ENCODE measurements at places on chromosomes 1 and 21.

DNA sequence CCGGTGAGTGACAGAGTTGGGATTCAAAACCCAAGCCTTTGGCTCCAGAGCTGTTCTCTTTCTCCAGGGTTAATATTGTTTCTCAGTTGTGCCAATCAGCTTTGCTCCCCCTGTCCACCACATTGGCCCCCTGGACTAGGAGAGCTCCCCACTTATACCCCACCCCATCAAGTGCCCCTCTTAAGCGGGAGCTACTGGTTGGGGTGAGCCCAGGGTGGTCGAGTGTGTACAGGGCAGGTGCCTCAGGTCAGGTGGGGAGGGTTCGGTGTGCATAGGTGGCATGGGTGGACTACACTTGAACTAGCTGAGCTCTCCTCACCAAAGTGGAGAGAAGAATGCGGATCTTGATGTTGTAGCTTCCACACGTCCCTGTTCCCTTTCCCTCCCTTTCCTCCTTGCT, 14.2 kb downstream of the KCNA2 start:
- no peak for DNase-seq

DNA sequence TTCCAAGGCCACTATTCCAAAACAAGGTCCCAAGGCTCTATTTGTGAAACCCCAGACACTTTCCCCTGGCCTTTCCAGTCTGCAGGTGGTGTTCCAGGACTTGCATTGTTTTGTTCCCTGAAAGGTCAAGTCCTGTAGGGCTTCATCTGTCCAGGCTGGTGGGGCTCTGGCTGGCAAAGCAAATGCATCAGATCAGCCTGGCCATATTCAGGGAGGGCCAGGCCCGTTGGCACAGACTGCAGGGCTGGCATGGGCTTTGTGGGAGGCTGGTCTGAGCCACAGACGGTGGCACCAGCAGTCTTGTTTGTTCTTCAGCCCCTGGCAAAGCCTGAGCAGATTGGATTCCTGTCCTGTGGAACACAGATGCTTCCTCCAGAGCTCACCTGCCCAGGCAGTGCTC, 93.0 kb downstream of the SPATA46 start:
- no peak for DNase-seq

DNA sequence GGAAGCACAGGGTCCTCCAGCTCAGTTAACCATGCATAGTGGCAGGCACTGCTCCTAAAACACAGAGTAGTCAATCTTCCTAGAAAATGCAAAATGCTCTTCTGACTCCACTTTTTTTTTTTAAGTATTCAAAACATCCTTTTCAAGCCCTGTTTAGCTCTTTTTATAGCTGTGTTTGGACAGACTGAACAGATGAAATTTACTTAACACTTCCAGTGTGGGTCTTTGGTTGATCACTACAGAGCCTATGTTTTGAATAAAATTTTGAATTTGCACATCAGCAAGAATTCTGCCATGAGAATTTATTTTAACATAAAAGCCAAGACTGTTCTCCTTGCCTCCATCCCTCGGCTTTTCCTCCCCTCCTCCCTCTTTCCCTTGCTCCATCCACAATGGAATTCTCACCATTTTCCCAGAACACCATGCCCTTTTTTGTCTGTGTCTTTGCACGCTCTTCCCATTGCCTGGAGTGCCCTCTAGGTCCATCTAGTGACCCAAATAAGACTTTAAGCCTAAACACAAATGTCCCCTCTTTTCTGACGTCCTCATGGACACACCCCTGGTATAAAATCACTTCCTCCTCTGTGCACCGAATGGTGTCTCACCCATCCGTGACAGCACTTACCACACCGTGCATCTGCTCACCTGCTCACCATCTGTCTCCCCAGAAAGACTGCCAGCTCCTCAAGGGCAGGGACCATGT, 24.0 kb upstream of the CPT2 start:
- DNase-seq: no peak

DNA sequence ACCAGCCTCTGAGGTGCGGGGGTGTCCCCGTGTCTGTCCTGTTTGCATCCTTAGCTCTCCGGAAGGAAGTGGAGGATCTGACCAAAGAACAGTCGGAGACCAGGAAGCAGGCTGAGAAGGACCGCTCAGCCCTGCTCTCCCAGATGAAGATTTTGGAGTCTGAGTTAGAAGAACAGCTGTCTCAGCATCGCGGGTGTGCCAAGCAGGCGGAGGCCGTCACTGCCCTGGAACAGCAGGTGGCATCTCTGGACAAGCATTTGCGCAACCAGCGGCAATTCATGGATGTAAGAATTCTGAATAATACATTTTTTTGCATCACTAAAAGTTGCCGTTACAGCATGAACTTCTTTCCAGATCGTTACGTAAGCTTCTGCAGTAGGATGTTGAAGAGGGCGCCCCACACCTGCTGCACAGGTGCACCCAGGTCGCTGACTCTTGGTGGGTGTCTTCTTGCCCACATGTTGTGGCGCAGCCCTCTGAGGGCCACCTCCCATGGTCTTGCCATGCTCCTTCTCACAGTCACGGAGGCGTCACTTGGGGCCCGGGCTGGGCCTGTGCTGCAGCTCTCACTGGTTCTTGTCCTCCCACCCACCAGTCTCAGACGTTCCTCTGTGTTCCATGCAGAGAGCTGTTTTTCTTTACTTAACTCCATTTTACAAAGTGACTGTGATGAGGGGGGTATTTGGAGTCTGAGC, 61.3 kb upstream of the DIP2A start:
- DNase-seq: no peak

DNA sequence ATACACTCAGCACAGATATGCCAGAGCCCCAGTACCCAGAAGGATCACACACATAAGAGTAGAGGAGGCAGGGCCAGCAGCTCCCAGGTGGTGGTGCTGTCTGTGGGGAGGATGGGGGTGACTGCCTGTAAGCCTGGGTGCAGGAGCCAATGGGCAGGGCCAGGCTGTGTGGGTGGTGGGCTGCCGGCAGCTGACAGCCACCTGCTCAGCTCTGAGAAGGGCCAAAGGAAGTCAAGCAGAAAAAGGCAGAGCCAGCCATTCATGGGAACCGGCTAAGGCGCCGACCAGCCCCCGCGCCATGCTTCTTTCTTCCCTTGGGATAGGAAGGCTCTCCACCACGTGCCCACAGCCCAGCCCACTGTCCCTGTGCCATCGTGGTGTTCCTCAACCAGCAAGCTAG, 14.1 kb downstream of the PIK3C2B start:
- DNase-seq: no peak

- no peak for DNase-seq
Observed at GRCh38 chr1:3393987-3394920, 60.2 kb upstream of the ARHGEF16 start.

DNA sequence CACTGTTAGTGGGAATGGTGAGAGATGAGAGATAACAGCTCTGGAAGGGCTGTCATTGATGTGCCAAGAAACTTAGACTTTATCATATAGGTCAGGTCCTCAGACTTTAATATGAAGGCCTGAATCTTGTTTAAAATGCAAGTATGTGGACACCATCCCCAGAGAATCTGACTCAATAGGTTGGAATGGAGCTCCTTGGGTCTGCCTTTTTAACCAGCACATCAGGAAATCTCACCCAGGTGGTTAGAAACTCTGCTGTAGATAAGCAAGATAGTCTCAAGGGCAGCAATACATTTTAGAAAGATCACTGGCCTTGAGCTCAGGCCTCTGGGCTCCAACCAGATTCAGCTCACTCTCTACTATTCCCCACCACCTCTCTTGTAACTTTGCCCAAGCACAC, 180.4 kb downstream of the SLC44A5 start:
- DNase-seq: no peak

DNA sequence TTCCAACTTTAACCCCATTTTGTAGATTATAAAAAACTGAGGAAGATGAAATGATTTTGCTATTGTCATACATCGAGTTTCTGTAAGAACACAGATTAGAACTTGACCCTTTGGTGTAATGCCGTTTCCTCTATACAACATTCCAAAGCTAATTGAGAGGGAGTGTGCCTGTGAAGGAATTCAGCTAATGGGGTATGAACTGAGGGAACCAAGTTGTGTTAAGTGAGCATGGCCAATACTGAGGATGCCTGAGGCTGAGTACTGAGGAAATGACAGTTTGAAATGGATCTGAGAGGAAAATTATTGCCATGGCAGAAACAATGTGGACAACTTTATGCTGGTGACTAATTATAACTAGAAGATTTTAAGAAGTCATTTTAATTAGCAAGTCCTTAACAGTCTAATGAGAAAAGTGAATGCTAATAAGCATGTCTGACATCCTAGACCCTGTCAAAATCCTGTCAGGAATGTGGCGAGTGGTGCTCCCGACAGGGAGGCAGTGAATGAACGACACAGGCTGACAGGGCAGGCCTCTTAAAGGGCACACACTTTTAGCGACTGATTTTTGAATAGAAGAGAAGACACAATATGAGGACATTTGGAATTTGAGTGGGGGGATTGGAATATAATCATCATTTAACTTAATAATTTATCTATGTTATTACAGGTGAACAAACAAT, 262.5 kb downstream of the HLX start:
- no peak for DNase-seq

DNA sequence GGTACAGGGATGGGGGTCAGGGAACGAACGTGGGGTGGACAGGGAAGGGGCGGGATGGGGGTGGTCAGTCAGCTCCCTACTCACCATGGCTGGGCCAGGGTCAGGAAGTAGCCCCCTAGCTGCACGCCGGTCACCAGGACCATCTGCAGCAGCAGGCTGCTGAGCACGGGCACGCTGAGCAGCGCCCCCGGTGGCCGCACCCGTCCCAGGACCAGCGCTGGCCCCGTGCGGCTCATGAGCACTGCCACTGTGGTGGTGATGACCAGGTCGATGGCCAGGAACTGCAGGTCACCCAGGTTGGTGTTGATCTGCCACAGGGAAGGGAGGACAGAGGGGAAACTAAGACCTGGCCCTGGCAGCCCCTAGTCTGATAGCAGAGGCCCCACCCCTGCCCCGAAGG, 6.5 kb upstream of the MFAP2 start:
- DNase-seq: no peak

DNA sequence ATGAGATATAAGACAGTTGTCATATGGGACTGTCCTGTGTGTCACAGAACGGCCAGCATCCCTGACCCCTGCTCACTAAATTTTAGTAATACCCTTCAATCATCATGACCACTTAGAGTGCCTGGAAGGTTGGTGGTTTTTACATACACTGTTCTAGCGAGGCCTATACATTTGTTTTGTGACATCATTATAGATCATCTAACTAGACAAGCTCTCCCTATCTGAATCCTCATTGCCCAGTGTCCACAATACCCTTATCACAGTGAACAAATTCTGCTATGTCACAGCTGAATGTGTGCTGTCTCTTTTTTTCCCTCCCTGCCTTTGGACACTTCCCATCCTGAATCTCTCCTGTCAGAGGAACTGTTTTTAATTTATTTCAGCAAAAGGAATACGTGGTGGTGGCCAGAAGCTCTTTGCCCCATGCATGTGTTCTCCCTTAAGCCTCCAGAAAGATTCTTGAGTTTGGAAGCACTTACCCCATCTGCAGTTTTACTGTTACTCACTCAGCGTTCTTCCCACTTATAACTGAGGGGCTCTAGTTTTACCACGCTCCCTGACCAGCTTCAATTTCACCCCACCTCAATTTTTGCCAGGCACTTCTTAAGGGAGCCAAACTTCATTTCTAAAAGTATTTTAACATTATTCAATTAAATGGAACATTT, 70.3 kb downstream of the OLFML2B start:
- DNase-seq: no peak

- DNase-seq: no peak
Observed at GRCh38 chr21:40563900-40564299, 283.1 kb downstream of the DSCAM start.

DNA sequence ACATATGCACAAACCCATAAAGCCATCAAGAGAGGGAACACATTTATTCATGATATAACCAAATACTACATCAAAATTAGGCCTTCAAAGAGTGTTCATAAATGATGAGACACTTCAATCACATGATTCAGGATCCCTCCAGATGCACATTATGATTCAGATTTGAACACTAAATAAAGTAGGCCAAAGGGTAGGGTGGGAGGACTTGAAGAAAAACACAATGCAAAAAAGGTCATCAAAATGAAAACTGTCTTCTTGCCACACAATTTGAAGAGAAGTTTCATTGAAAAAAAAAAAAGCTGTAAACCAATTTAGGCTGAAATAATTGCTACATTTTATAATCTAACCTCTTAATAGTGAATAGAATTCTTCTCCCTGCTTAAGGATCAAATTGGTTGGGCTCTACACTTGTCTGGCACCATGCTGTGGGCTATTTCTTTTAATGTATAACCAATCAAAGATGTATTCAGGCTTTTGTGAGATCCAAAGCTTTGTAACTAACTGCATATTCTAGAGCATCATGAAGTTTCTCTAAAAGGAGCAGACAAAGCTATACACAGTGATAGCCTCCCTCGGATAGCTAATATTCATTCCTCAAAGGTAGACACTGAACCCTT, 58.1 kb downstream of the ZSWIM5 start:
- no peak for DNase-seq

GRCh38 chr1:55276671-55277376, 61.7 kb upstream of the USP24 start:
- peak; percentile 17 for DNase-seq

DNA sequence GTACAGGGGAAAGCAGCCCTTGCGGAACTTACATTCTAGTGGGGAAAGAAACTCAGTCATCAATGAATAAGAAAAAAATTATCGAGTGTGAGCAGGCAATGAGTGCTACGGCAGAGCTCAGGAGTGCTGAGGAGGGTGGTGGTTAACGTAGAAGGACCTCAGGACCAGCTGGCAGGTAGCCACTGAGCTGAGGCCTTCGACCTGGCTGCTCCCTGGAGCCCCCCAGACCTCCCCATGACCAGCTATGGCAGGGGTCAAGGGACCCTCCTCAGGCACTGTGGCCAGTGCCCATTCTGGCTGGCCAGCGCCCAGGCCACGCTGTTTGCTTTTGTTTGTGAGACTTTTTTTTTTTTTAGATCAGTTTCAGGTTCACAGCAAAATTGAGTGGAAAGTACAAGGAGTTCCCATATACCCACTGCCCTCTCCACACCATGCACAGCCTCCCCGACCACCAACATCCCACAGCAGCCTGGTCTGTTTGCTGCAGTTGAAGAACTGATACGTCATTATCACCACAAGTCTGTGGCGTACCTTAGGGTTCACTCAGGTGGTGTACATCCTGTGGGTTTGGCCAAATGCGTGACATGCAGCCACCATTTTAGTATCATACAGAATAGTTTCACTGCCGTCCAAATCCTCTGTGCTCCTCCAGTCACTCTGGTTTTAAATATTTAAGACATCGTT, 11.8 kb upstream of the TTC22 start:
- no peak for DNase-seq

- DNase-seq: peak; percentile 63
Observed at GRCh38 chr1:179143322-179143721, 61.5 kb downstream of the TOR3A start.

DNA sequence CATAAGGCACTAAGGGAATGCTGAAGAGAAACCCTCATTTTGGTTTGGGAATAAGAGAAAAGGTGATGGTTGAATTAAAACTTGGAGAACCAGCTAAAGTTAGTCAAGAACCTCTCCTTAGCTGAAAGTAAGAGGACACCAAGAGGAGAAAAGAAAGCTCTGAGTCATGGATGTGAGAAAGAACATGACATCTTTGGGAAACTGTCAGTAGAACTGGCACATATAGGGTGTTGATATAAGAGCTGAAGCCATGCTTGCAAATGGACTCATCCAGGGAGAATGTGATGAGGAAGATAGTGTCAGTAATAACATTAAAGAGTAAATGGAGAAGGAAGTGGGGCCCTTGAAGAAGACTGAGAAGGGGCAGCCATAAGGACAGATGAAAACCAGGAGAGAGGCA, 54.3 kb downstream of the LRRC8C start:
- DNase-seq: no peak
